ENCODE measurements at places on chromosomes 7 and 10.

DNA sequence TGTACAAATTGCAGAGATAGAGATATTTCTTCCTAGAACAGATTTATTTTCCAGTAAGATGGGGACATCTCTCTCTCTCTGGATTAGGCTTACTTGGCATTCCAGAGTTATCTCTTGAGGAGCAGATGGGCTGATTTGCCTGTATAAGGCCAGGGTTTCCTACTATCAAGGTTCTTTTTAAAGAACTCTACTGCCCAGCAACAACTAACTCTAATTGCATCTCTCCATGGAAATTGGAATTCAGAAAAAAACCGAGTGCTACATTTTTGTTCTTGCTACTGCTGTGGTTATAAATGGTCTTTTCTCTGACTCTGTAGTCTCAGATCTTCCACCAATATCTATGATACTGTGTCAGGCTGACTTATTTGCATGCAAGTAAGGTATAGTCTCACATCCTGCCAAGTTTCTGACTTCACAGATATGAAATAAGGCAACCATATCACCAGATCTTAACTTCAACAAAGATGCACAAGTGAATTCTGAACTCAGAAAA lies 161.1 kb downstream of the CRPPA start:
- DNase-seq, result no peak

DNA sequence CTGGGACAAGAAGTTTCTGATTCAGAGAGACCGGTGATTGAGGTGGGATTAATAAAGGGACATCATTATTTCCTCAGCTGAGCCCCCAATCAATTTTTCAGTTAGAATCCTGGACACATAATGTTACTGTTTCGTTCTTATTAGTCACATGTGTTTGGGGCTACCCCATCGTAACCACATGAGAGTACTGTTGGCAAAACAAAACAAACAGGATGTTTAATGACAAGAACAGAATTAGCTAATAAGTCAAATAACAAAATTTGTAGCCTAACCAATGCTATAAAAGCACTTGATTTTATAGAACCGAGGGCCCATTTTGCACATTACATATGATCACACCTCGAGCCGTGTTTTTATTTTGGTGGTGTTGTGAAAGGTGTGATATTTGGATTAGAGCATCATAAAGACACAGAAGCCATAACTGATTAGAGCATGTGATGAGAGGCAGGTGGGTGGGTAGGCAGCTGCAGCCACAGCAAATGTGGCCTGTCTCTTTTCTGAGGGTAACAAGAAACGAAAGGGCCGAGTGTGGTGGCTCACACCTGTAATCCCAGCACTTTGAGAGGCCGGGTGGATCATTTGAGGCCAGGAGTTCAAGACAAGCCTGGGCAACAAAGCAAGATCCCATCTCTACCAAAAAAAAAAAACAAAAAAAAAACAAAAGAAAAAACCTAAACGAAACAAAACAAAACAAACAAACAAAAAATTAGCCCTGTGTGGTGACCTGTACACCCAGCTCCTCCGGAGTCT lies 1.8 kb upstream of the VWC2 start:
- no peak for DNase-seq

- DNase-seq, result no peak
These were observed 273.6 kb upstream of the KLF6 start for GRCh38 chr10:4058514-4059029.

GRCh38 chr10:126609566-126609965 lies 60.9 kb downstream of the C10orf90 start:
- no peak for DNase-seq

DNA sequence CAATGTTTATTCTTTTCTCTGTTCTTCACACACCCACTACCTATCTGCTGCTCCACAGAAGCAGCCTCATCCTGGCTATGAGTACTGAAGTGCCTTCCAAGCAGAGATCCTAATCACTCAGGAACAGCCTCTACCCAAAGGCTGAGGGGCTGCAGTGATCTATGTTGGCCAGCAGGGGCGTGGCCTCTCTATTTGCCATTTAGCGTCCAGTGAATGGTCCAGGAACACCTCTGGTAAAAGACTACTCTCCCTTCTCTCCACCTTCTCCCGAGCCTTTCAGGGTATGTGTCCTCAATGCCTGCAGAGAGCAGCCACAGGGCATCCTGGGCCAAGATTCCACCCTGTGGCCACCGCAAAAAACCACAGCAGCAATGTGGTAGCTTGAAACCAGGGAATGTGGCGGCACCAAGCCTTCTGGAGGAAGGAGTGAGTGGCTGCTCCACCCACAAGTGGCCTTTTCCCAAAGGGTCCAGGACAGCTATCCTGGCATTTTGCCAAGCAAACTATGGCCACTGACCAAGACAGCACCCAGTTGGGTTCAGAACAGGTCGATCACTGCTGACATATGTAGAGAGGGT lies 70.9 kb downstream of the SYPL1 start:
- DNase-seq, result no peak

DNA sequence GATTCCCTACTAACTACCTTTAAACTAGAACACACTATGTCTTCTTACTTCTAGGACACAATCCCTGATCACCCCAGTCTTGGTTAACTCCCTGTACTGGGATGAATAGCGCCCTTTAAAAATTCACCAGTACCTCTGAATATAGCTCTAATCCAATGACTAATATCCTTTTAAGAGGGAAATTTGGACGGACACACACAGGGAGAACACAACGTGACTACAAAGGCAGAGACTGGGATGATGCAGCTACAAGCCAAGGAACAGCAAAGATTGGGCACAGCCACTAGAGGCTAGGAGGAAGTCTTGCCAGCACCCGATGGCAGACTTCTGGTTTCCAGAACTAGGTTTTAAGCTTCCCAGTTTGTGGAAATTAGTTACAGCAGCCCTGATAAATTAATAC lies 81.4 kb downstream of the MALSU1 start:
- DNase-seq, result no peak

- DNase-seq, result no peak
These were observed 48.9 kb downstream of the DLG5 start for GRCh38 chr10:77877441-77878344.

- no peak for DNase-seq
These were observed 1.3 kb downstream of the PILRA start for GRCh38 chr7:100374601-100375000.

- DNase-seq, result no peak
These were observed 622 bp downstream of the DYNC1I1 start for GRCh38 chr7:95772771-95773581.

DNA sequence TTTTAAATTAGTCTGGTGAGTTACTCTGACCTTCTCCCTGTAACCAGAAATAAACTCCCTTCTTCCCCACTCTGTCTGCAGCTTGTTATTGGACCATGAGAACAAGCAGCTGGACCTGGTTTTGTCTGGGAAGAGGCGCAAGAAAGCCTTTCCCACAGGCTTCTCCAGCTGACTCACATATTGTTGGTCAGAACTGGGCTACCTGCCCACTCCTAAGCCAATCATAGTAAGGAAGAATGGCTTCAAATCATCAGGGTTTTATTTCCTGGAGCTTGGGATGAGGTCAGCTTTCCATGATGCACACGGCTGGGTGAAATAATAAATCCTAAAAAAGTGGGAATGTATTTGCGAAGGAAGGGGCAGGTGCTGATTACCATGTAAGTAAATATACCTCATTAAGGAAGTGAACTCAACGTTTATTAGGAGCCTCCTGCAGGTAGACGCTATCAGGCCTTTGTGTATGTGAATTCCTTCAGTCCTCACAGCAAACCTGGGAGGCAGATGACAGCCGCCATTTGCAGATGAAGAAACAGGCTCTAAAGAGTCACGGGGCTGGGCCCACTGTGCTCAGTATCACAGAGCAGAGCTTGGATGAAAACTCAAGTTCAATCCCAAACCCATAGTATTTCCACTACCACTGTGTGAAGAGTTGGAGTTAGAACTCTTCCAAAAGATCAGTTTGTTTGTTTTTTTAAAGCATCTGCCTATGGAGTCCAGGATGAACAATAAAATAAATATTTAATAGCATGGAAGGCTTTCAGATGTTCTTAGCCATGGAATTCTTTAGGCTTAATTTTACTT lies 32.8 kb downstream of the IL15RA start:
- peak; percentile 66 for DNase-seq

- DNase-seq, result no peak
These were observed 15.6 kb upstream of the TEX36 start for GRCh38 chr10:125698481-125698998.

DNA sequence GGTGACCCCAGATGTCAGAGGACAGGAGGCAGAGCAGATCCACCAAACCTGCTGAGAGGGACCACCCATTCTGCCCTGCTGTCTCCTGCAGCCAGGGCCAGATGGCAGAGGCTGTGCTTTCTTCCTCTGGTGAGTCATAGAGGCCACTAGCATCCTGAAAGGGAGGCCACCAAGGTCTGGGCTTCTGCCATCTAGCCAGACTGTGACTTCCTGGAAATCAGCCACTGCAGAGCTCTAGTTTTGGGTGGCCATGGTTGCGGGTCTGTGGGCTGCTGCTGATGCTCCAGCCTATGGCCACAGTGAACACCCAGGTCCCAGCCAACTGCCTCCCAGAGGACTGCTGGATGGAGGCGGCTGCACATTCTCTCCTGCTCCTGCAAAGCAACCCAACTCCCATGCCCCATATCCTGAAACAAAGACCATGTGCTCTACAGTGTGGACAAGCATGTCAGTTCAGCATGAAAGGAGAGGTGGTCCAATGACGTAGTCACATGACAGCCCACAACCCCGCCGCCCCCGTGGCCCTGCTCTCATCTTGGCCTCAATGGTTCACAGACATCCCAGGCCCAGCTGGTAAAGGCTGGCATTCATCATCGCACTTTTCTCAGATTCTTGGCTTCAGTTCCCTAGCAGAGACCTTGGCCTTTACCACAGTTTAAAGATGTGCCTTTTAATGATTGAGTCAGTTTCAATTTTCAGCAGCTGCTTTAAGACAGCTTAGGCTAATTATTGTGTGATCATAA lies 73.9 kb upstream of the CXCL12 start:
- no peak for DNase-seq

DNA sequence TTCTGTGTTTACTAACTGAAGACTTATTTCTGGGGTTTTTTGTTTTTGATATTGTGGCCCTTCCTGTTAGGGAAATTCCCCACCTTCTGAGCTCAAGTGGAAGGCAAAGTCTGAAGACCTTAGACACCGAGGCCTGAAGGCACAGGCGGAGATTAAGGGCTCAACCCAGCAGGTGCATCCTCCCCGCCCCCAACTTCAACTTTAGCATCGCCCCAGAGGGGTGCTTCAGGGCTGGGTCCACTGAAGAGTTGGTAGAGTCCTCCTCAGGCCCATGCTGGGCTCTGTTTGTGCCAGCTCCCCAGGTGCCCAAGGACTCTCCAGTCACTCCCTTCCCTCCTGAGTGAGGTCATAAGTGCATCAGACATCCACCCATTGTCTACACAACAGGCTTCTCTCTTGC lies 9.4 kb upstream of the PPIA start:
- no peak for DNase-seq

DNA sequence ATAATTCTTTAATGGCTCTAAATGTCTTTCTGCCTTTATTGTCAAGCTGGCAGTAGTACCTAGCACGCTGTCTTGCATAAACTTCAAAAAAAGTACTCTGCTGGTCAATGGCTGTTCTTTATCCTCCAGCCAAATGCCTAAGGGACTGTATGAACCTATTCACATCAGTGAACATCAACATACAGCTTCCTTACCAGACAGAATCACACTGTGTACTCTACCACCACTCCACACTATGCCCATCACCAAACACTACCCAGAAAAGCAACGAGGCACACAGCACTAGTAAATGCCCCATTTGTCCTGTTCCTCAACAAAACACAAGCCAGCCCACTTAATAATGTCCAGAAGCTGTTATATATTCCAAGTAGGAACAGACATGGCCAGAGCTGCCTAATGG lies 127.5 kb downstream of the SGMS1 start:
- DNase-seq, result no peak

DNA sequence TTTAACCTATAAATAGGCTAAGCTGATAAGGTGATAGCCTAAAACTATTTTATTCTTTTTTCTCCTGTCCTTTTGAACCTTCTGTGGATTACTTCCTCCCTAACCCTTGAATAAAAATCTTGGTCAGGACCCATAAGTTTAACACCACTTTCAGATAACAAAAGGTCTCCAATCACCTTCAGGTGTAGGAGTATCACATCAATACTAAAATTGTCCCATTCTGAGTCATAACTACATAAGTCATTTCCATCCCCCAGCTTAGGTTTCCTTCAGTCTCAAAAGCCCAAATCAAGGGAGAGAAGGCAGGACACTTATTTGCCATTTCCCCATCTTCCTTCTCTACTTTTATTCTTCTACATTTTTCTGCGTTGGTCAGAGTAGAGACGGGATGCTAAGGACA lies 56.9 kb upstream of the WNT16 start:
- DNase-seq, result no peak

GRCh38 chr10:73850863-73851461 lies 23.4 kb downstream of the CAMK2G start:
- DNase-seq, result no peak

DNA sequence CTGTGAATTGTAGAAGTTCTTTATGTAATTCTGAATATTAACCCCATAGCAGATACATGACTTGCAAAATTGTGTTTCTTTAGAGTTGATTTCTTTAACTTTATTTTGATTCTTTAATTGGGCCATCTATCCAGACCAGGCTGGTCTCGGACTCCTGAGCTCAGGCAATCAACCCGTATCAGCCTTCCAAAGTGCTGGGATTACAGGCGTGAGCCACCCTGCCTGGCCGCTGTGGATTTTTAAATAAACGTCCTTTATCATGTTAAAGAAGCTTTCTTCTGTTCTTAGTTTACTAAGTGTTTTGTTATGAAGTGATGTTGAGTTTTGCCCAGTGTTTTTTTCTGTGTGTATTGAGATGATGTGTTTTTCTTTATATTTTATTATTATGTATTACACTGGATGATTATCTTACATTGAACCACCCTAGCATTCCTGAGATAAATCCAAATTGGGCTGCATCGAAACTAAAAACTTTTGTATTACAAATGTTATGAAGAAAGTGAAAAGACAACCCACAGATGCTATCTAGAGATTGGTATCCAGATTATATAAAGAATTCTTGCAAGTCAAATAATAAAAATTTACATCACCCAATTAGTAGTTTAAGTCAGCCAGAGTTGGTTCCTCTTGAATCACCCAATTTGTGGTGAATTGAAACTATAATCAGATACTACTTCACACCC lies 118.1 kb downstream of the TPST1 start:
- DNase-seq, result no peak

DNA sequence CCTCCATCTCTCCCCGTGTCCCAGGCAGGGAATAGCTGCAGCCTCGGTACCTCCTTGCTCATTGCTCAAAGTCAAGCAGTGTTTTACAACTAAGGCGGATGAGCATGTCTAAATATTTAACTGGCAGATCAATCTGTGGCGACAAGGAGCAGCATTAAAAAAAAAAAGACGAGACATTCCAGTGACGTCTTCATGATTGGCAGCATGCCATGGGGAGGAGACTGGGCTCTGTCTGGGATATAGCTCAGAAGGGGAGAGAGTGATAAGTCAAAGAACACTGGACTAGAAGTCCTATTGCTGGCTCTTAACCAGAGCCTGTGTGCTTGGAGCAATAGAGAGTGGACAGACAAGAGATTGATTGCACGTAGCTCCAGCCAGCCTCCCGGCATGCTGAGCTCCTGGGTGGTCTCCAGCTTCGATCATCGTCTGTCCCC lies 287.5 kb upstream of the PODXL start:
- no peak for DNase-seq

Data from SJSA1 (cell line).